Mesangial cell (primary cell): ENCODE measurements at places on chromosomes 7 and 10. TPM values are rescaled to one million over a fixed set of nuclear protein-coding genes. Genes with fewer than 3 reads are reported as not detected.

The ITGA8 gene
- total RNA-seq = 0.25 TPM in 1 of 2 replicates, not detected in the other

The CCDC3 gene
- 0.63 and 0.98 TPM in 2 replicates for total RNA-seq

The DRGX gene
- total RNA-seq = not detected in 2 replicates

The SMO gene
- 21.0 and 49.7 TPM in 2 replicates for total RNA-seq

The ZNF117 gene
- total RNA-seq = 1.3 and 1.6 TPM in 2 replicates

The PAPOLB gene
- under 0.01 TPM in 1 of 2 replicates, not detected in the other for total RNA-seq

The HOXA9 gene
- total RNA-seq = 87.0 and 98.1 TPM in 2 replicates

The BCL7B gene
- total RNA-seq = 37.3 and 49.9 TPM in 2 replicates

The LIPF gene
- not detected in 2 replicates for total RNA-seq

The PTPRZ1 gene
- total RNA-seq = 0.81 TPM in 1 of 2 replicates, not detected in the other

The TMEM225B gene
- 0.51 and 0.65 TPM in 2 replicates for total RNA-seq

The SFTPA2 gene
- not detected in 2 replicates for total RNA-seq

The SFTPD gene
- total RNA-seq = 0.63 TPM in 1 of 2 replicates, not detected in the other
